Pulmonary artery endothelial cell (primary cell): ENCODE measurements at places on chromosomes 2 and 18. TPM values are rescaled to one million over a fixed set of nuclear protein-coding genes. Genes with fewer than 3 reads are reported as not detected.
A peak's percentile ranks its signal among the peaks of the same experiment; 100 is the strongest.

DNA sequence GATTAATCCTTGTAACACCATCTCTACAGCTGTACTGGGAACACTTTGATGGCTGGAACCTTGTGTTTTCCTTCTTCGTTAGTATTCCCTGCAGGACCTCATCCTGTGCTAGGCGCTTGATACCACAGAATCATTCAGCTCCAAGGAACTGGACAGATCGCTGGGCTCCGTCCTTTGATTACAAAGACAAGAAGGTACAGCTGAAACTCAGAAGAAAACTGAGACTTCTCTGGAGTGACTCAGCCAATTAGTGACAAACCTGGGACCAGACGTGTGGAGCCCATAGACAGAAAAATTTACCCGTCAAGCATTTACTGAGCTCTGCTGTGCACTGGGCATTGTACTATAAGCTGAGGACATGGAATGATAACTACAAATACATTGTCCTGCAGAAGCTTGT, 67.3 kb downstream of the NCKAP5 start:
- no peak for DNase-seq

- no peak for DNase-seq
Observed at GRCh38 chr2:198523710-198524109, 719.3 kb downstream of the PLCL1 start.

DNA sequence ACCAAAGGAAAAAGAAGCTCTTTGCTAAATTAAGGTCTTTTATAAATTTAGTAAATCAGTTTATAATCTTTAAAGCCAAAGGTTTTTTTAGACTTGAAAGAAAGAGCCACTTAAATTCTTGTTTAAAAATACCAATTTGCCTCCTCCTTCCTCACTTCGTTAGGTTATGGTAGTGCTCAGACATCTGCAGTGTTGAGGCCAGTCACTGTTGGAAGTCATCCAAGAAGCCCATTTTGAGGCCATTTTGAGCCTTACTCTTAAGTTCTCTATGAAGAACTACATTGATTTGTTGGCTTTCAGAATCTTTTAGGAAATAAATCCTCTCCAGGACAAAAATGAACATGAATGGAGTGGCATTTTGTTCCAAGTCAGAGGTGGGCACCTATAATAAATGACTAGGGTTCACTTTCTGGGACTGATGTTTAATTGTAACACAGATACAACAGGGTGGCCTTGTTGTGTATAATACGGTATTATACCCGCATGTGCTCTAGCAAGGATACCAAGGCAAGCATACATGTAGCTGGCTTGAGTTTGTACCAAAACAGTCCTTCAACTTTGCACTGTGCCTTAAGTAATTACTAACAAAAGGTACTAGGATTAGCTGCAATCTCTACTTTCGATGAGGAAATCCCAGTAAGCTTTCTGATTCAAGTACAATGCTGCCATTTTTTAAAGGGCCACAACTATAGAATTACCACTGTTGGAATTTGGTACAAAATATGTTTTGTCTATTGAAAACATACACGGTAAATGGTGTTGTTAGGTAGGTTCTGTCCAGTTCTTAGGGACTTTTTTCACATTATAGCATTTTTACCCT, 22.8 kb downstream of the SLC66A3 start:
- DNase-seq, result no peak

- peak; percentile 97 for DNase-seq
Observed at GRCh38 chr18:57819671-57820460, 16.8 kb upstream of the ATP8B1 start.

DNA sequence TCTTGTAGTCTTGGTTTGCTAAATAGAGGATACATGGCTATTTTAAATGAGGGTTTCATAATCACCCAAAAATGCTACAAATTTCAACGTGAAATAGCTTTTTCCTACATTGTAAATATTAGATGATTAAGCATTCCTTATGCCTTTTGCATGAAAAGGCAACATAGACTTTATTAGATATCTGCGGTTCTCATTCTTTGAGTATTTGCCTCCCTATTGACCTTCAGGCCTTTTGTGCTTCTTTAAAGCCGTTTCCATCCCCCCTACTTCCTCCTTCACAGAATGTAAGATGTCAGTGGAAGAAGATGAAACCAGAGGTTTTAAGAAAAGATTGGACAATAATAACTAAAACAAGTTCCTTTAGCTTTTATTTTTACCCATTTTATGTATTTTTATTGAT, 144.1 kb downstream of the UBE2E3 start:
- DNase-seq, result no peak

GRCh38 chr2:129733579-129733978, 245.9 kb upstream of the RAB6C start:
- DNase-seq, result no peak

DNA sequence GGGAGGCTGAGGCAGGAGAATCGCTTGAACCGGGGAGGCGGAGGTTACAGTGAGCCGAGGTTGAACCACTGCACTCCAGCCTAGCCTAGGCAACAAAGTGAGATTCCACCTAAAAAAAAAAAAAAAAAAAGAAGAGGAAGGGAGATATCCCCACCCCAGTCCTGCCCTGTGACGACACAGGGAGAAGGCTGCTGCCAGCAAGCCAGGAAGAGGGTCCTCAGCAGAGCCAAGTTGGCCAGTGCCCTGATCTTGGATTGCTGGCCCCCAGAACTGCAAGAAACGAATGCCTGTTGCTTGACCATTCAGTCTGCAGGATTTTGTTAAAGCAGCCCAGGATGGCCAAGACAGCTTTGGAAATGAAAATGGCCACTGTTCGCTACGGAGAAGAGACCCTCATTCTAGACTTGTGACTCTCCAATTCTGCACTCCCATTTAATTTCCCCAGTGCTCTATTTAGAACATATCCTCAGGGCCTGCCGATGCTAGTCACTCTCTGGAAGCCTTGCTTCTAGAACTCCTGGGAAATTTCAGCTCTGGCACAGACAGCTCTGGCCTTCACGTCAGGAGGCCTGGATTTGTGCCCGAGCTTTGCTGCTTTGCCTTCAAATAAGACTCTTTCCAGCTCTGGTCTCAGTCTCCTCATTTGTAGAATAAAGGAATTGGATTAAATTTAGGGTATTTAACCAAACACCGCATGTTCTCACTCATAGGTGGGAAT, 15.7 kb upstream of the AMMECR1L start:
- DNase-seq, result no peak

DNA sequence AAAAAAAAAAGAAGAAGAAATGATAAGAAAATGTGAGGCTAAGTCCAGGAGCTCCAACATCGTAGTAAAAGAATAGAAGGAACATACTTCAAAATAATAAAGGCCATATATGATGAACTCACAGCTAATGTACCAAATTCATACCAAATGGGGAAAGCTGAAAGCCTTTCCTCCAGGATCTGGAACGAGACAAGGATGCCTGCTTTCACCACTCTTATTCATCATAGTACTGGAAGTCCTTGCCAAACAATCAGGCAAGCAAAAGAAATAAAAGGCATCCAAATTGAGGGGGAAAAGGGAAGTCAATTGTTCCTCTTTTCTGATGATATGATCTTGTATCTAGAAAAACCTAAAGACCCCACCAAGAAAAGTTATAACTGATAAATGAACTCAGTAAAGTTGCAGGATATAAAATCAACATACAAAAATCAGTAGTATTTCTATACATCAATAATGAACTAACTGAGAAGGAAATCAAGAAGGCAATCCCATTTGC, 170.6 kb downstream of the METTL4 start:
- no peak for DNase-seq

DNA sequence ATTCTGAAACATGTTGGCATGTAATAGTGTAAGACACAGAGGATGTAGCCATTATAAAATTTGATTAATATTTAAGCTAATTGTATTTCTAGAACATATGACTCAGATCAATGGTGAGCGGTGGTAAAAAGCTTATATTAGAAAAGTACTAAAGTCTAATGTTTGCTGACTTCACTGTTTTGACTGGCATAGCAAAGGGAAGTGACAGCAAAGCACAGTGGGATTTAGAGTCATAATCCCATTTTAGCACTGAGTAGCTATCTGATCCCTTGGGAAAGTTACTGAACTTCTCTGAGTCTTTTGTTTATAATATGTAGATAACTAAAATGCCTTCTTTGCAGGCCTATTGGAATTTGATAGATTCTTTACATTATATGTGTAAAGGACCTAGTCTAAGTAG, 60.4 kb downstream of the KIAA1328 start:
- DNase-seq, result no peak

- DNase-seq, result no peak
Observed at GRCh38 chr2:84487298-84487996, 28.4 kb upstream of the SUCLG1 start.

- DNase-seq, result no peak
Observed at GRCh38 chr2:46803911-46804670, 111.5 kb downstream of the MCFD2 start.

DNA sequence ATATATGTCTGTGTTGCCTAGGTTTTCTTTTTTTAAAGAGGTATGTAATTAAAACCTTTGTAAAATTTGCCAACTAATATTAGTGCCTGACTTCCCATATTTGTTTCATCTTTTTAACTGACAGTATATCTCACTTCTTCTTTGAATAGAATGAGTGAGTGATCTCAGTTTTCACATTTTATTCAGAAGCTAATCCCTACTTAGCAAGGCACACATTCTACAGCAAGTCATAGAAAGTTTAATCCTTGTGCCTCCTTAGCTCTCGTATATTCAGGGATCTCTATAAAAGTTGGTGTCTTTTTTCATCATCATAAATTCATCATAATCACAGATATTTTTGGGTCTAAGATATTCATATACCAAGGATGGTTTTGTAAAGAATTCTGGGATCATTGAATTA, 66.6 kb downstream of the RIF1 start:
- no peak for DNase-seq

- DNase-seq, result no peak
Observed at GRCh38 chr2:221189431-221190067, 382.6 kb downstream of the EPHA4 start.

DNA sequence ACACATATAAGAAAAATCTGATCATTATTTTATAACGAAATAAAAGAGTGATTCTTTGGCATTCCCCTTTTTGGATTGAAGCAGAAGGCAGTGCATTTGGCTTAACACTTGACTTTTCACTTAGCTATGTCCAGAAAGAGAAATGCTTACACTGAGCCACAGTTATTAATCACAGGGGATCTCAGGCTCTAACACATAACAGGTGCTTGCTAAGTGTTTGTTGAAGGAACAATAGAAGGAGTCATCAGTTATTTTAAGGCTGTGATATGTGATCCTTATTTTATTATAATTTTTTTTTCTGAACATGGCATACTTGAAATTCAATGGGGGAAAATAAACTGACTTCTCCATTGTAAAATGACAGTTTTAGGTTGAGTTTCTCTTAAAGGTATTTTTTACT, 209.5 kb downstream of the UBE2E3 start:
- no peak for DNase-seq

DNA sequence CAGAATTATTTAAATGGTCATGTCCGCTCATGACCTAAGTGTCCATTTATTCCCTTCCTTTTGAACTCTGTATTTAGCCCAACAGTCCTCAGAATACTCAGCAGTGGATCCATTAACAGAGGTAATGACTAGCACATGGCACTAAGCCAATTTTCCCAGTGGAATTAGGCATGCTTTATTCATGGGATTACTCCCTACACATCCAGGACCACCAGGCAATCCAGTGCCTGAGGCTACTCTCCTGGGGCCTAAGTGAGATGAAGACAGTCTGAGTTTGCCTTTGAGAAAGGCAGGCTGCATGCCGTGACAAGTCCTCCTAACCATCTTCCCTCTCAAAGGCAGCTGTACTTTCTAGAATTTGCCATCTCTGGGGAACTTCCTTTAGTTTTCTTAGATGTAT, 128.6 kb downstream of the SPOPL start:
- DNase-seq, result no peak

DNA sequence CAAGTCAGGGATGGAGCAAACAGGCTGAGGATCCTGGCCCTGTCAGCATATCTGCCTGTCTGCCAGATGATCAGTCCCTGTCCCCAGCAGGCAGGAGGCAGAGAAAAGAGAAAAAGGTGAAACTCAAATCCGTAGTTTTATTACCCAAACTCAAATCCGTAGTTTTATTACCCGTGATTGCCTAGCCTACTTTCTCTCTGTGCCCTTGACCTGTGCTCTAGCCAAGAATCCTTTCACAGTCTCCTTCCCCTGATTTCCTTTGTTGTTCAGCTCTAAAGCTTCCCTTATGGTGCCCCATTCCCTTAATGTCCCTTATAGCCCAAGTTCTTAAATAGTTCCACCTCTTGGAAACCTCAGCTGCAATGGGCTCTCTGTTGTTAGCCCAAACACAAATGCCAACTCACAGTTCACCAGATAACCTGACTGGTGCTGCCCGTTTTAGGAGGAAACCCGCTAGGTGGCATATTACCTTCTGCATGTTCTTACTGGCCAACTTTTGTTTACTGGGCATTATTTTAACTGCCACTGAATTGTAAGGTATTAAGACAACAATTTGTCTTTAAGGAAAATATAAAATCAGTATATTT, 125.7 kb upstream of the FZD5 start:
- DNase-seq, result no peak

DNA sequence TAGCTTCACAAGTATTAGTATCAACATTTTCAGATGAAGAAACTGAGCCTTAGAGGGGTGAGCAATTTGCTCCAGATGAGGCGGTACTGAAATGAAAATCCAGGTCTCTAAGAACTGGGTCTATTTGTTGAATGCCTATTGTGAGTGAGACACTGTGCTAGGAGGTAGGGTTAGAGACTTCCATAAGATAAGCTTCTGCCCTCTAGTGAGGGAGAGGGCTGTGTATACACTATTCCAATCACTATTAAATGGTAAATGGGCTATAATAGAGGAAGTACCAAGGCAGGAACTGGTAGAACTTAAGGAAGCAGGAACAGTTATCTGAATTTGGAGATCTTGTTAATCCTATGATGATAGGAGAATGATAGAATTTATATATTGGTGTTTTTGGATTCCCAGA, 23.6 kb upstream of the GLS start:
- DNase-seq, result no peak

CHST10 gene
- total RNA-seq, result 10.5 and 15.3 TPM in 2 replicates

UGT1A5 gene
- total RNA-seq, result not detected in 2 replicates
